ENCODE measurements at places on chromosomes 12 and 14. TPM values are rescaled to one million over a fixed set of nuclear protein-coding genes. Genes with fewer than 3 reads are reported as not detected.

OAS3 gene
- 8.4 TPM for total RNA-seq

DNA sequence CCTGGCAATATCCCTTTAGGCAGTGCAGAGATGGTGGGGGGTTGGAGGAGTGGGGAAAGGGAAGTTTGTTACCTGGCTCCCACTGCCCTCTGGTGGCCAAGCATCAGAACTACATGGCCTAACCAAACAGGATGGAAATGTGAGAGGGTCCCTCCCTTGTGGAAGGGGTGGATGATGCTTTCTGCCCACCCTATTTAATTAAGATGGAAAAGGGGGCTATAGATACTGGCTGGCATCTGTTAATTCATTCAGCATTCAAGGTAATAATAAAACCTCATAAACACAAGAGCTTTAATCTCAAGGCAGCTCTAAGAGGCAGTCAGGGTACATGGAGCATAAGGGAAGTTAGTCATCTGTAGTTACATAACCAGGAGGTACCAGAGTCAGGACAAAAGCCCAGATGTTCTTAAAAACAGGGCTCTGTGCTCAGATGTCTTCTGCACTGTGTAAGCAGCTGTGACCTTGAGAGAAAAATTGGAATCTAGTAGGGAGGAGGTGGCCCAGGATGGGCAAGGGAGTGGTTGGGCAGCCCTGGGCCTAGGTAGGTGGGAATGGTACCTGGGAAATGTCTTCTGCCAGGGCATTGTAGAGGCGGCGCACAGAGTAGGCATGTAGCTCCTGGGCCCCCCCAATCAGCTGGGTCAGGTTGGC lies 4.6 kb downstream of the AP1G2 start:
- no peak for DNase-seq

SPTB gene
- total RNA-seq: under 0.01 TPM

DNA sequence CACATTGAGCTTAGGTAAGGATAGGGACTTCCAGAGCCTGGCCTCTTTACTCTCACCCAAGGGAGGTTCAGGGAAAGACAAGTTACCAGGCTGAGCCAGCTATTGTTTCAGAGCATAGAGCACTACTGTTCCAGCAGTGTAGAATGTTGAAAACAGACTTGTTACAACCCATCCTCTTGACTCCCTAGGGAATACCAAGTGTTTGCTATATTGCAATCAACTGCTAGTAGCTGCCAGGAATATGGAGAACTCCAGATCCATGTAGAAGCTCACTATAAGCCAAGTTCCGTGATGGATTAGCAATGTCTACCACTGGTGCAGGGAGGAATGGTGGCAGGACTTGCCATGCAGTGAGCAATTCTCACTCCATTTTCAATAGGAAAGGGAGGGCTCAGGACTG lies 199.8 kb upstream of the RBM19 start:
- no peak for DNase-seq

MYO1H gene
- not detected for total RNA-seq

DNA sequence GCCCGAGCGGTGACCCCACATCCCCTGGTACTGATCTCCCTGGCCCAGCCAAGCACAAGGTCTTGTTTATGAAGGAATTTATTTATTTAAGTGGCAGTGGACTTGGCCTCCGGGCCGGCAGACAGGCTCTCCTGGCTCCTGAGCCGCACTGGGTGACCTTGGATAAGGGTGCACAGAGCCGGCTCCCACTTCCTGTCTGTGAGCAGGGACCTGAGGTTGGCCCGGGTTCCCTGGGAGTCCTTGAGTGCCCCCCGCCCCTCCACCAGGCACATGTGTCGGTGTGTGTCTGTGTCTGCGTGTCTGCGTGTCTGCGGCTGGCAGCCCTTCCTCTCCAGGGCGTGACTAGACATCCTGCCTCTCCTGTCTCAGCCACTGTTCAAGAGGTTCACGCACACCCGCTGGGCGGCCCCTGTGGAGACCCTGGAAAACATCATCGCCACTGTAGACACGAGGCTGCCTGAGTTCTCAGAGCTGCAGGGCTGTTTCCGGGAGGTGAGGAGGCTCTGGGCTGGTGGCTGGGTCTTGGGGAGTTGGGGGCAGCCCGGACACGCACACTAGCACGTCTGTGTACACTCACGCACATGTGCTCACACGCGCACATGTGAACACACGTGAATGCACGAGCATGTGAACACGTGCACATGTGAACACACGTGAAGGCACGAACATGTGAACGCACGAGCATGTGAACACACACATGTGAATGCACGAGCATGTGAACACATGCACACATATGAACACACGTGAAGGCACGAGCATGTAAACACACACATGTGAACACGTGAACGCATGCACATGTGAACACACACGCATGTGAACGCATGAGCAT lies 9.3 kb downstream of the TNFAIP2 start:
- no peak for DNase-seq

Measured in pulmonary artery endothelial cell (primary cell).